Sigmoid colon (tissue), 7 donors: ENCODE measurements at places on chromosomes 1 and 21. TPM values are rescaled to one million over a fixed set of nuclear protein-coding genes. Genes with fewer than 3 reads are reported as not detected.

The OR10J1 gene
- total RNA-seq, result not detected

The PRRC2C gene
- total RNA-seq, result 52.7 TPM

The RAD54L gene
- not detected for total RNA-seq

The RPS8 gene
- 3,173 TPM for total RNA-seq

The ELAPOR1 gene
- 0.41 TPM for total RNA-seq

GRCh38 chr1:174676856-174677255 is 229.1 kb downstream of the GPR52 start:
- DNase-seq, result no peak
- no peaks in the 10 kb centered on the region for H3K27me3 ChIP-seq
- no peak overlapping the region for H3K4me3 ChIP-seq
- no peaks in the 10 kb centered on the region for H3K36me3 ChIP-seq

GRCh38 chr1:100585786-100586185 is 47.8 kb downstream of the GPR88 start:
- no peaks in the 10 kb centered on the region for H3K27me3 ChIP-seq
- H3K27ac ChIP-seq, result no peak overlapping the region
- no peaks in the 10 kb centered on the region for H3K4me1 ChIP-seq
- DNase-seq, result no peak

DNA sequence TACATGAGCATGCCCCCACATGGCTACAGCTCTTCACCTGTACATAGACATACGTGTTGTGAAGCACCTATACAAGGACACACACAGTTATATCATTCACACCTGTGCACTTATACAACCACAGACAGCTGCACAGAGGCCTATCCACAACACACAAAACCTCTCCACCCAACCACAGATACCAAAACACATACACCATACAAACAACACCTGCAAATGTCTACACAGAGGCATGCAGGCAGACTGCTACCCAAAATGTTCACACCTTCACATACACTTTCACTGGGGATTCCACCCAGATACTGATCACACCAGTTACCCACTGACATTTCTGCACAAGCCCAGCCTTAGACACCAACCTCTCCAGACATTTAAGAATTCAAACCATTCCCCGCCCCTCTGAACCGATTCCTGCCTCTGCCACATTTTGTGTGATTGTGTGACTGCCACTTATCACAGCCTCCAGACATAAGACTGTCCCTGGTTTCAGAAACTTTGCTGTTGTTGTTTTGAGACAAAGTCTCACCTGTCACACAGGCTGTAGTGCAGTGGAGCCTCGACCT is 2.0 kb downstream of the C1orf232 start:
- H3K4me3 ChIP-seq, result no peak overlapping the region
- H3K4me1 ChIP-seq, result peaks cover 28% of the 10 kb centered on the region
- no peak overlapping the region for H3K27ac ChIP-seq

- no peaks in the 10 kb centered on the region for H3K36me3 ChIP-seq
- peaks cover 11% of the 10 kb centered on the region for H3K4me1 ChIP-seq
- DNase-seq, result no peak
- no peaks in the 10 kb centered on the region for H3K27me3 ChIP-seq
- H3K4me3 ChIP-seq, result no peak overlapping the region
These were observed 3.4 kb upstream of the EXO1 start for GRCh38 chr1:241844593-241844992.

DNA sequence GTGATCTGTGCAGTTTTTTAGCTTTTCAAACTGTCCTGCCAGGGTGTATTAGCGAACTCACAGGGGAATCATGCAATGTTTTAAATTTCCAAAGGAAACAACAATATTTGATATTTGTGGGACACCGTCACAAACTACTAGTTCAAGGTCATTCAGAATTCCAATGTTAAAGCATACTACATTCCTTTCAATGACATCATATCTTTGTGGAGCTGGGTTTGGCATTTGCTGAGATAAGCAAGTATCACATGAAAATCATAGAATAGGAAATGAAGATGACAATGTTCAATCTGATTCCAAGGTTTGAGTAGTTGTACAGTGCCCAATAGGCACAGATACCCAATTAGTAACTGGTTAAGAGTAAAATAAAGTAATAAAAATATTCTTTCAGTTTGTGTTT is 35.6 kb downstream of the NUF2 start:
- H3K4me3 ChIP-seq, result no peak overlapping the region
- H3K36me3 ChIP-seq, result no peaks in the 10 kb centered on the region
- no peaks in the 10 kb centered on the region for H3K27me3 ChIP-seq
- H3K4me1 ChIP-seq, result no peaks in the 10 kb centered on the region
- no peak for DNase-seq

DNA sequence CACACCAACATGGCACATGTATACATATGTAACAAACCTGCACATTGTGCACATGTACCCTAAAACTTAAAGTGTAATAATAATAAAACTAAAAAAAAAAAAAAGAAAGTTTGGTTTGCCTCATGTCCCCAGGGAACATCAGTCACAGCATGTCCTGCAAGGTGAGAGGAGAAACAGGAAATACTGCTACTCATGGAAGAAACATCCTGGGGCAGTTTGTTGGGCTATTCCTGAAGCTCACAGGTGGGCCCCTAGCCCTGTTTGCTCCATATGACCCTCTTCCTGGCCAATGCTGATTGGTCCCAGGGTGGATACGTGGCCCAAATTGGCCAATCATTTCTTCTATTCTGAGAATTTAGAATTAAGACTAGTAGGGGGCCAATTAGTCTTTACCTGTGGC is 103.4 kb upstream of the ADAR start:
- no peaks in the 10 kb centered on the region for H3K36me3 ChIP-seq
- DNase-seq, result no peak
- H3K27ac ChIP-seq, result no peak overlapping the region
- H3K4me1 ChIP-seq, result peaks cover 4% of the 10 kb centered on the region
- no peak overlapping the region for H3K4me3 ChIP-seq

GRCh38 chr1:33348676-33349080 is 27.8 kb upstream of the A3GALT2 start:
- peak; percentile 65 for DNase-seq
- no peaks in the 10 kb centered on the region for H3K36me3 ChIP-seq
- peaks cover 48% of the 10 kb centered on the region for H3K4me1 ChIP-seq
- H3K4me3 ChIP-seq, result peak overlapping the region; percentile 95
- H3K27me3 ChIP-seq, result no peaks in the 10 kb centered on the region

GRCh38 chr1:229886636-229887035 is 180.4 kb upstream of the GALNT2 start:
- no peaks in the 10 kb centered on the region for H3K27me3 ChIP-seq
- H3K27ac ChIP-seq, result peak overlapping the region; percentile 72
- no peak for DNase-seq

GRCh38 chr1:186188004-186188539 is 187.0 kb downstream of the TPR start:
- H3K27me3 ChIP-seq, result no peaks in the 10 kb centered on the region
- no peaks in the 10 kb centered on the region for H3K4me1 ChIP-seq
- H3K27ac ChIP-seq, result no peak overlapping the region
- no peaks in the 10 kb centered on the region for H3K36me3 ChIP-seq
- H3K4me3 ChIP-seq, result no peak overlapping the region

GRCh38 chr1:94843430-94843829 is 23.3 kb downstream of the SLC44A3 start:
- H3K27ac ChIP-seq, result no peak overlapping the region
- no peaks in the 10 kb centered on the region for H3K36me3 ChIP-seq
- H3K4me3 ChIP-seq, result no peak overlapping the region
- no peaks in the 10 kb centered on the region for H3K27me3 ChIP-seq
- no peak for DNase-seq

DNA sequence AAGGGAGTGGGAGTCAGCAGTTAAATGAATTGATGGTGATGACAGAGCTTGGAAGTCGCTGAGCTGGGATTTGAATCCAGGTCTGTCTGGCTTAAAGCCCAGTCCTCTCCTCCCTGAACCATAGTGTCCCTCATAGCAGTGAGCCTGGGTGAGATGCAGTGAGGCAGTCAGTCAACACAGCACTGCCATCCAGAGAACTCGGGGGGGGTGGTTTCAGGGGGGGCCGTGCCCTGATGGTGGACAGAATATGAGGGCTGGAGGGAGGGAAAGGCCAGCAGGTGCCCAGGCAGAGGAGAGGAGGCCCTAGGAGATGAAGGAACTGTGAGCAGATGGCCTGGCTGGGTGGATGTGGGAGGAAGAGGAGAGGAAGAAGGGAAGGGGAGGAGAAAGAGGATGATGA is 405.6 kb downstream of the PTPRU start:
- H3K4me3 ChIP-seq, result no peak overlapping the region
- no peaks in the 10 kb centered on the region for H3K36me3 ChIP-seq
- peaks cover under 1% of the 10 kb centered on the region for H3K27me3 ChIP-seq
- H3K4me1 ChIP-seq, result no peaks in the 10 kb centered on the region

DNA sequence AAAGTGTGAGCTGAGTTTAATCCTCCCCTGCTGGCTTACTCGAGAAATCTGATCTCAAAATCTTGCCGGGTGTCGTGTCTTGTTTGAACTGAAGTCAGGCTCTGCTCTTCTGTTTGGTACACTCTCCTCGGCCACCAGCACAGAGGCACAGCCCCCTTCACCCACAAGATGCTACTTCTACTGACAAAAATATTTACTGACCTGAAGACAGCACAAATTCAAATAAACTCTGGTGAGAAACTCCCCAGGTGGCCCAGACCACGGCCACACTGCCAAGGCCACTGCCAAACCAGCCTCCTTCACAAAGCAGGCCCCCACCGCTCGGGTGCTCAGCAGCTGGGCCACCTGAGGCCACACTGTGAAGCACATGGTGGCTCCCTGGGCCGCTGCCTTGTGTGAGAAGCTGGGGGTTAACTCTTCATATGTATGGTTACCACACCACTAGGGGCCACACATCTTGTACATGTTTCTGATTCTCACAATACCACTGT is 80.6 kb downstream of the TGFBR3 start:
- peak overlapping the region; percentile 74 for H3K27ac ChIP-seq
- H3K4me1 ChIP-seq, result peaks cover 75% of the 10 kb centered on the region
- H3K36me3 ChIP-seq, result no peaks in the 10 kb centered on the region
- H3K27me3 ChIP-seq, result no peaks in the 10 kb centered on the region

DNA sequence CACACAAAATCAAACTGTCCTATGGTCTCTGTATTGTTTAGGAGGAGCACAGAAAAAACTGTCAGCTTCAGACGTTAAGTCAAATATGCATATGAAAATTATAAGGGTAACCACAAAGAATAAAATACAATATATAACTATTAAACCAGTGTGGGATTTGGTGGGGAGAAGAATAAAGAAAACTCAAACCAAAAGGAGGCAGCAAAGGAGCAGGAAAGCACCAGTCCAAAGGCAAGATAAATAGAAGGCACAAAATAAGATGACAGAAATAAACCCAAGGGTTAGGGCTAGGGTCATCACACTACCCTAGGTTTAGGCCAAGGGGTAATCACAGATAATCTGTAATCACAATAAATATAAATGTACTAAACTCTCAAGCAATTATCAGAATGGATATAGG is 32.8 kb downstream of the DLGAP3 start:
- H3K4me1 ChIP-seq, result no peaks in the 10 kb centered on the region
- no peak for DNase-seq
- H3K27me3 ChIP-seq, result no peaks in the 10 kb centered on the region
- no peaks in the 10 kb centered on the region for H3K36me3 ChIP-seq
- H3K27ac ChIP-seq, result no peak overlapping the region
